ENCODE measurements at places on chromosomes 4 and X.

DNA sequence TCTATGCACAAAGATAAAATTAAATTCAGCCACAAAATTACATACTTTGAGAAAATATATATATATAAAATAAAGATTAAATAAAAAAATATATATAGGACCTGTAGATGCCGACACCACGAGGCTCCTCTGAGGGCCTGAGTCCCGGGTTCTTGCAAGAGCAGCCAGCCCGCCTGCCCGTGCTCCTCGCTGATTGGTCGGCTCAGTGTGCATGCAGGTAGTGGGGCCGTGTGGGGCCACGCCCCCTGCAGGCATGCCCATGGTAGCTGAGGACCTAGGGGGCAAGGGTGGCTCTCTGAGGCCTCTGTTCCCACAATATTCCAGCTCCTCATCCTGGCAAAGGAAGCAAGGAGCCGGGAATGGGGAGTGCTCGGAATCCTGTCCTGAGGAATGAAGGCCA lies 80.5 kb upstream of the AMELX start:
- DNase-seq = no peak

DNA sequence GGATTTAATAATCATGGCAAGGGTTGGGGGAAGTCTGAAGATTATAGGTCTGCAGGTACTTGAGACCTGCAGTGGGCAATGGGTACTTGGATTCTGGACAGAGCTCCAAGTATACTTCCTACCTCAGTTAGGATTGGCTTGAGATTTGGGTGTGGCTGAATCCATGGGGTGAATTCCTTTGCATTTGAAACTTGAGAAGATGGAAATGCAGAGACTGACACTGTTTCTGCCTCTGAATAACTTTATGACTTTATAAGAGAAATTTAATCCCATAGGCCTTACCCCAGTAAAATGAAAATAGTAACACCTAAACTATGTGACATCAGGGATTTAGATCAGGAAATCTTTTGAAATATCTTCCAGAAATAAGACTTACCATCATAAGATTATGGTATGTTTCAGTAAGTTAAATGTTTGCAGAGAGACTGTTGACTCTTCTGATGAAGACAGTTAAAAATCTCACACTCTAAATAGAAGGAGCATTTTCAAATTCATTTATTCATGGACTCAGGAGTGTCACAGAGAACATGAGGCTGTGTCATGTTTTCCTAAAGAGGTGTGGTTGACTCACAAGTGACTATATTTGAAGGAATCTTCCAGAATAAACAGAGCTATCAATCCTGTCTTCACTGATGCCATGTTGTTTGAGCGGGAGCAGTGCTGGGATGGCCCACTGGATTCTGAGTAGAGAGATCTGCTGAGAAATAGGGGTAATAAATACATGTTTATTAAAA lies 513.5 kb upstream of the NR3C2 start:
- DNase-seq = no peak

GRCh38 chr4:5821665-5822358 lies 71.1 kb downstream of the CRMP1 start:
- no peak for DNase-seq

DNA sequence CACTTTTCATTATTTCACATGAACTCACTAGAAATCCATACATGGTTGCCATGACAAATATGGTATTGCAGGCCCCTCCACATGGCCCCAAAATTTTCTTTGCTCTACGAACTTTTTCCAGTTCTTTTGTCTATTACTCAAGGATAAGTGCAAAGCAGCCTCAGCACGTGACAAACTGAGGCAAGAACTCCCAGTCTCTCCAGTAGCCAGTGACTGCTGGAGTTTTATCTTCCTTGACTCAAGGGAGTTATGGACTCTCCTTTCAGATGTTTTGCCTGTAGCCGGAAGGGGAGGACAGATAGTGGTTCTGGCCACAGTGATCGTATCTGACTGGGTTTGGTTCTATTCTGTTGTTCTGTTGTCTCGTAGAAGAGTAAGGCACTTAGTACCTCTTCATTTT lies 105.5 kb downstream of the ARHGAP24 start:
- no peak for DNase-seq

GRCh38 chr4:41602886-41603498 lies 65.0 kb downstream of the LIMCH1 start:
- DNase-seq = no peak
